SIG-M5 (cell line): ENCODE measurements at places on chromosomes 5 and 9.

GRCh38 chr5:5273976-5274375 lies 133.8 kb downstream of the ADAMTS16 start:
- no peak for DNase-seq

DNA sequence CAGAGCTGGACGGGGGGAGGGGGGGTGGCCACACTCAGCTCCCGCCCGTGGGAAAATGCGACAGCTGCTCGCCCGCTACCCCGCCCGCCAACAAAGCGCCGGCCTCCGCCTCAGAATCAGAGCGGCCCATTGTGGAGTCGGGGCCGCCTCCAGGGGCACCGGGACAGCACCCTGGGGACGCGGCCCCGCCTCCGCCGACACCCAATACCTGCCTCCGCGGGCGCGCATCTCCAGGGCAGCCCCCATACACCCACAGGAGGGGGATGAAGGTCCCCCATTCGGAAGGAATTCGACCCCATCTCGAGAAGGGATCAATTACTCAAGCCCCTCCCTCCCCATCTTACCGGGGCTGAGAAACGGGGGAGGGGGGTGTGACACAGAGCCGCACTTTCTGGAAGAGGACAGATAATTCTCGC lies 1.3 kb downstream of the NOTCH1 start:
- DNase-seq: no peak

DNA sequence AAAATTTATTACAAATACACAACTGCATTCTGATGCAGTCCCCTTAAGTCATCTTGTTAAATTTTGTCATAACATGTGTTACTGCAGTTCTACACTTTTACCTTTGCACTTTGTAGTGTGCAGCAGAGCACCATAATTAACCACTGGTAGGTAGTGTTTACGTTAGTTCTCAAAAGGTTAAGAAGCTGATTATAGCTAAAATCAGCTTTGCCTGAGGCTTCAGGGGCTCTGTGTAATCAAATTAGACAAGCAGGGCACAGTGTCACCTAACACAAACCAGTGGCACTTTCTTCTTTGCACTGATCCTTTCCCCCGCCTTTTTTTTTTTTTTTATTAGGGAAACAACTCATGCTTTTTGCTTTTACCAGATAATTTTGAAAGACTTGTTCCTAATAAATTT lies 26.1 kb downstream of the POU5F2 start:
- DNase-seq: no peak

DNA sequence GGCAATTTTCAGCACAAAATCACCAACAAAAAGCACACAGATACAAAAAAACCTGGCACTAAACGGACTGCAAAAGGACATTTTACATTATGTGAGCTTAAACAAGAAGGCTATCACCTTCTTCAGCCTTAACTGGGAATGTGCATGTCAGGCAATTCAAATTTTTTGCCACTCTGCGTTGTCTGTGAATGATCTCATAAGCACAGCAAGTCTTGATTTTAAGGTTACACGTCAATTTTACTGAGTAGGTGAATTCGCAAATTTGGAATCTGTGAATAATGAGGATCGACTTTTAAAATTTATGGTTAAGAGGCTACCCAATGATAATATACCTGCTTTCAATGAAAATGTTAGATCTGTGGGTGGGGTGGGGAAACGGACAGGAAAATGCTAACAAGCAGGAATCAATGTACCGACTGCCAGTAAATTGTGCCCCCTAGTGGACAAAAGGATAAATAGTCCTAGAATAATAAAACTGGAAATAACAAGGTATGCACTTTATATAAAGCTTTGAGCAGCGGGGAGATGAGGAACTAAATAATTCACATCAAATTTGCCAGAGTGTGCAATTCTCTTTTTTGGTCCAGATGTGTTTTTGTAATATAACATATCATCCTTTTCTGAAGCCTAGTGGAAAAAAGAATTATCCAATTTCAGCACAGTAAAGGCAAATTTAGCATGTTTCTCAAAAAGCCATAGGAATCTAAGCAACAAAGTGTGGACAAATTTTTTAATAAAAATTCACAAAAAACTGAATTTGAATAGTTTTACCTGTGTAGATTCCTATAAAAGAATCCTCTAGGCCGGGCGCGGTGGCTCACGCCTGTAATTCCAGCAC lies 20.5 kb downstream of the EQTN start:
- DNase-seq: no peak

GRCh38 chr9:29976981-29977380 lies 2403.7 kb upstream of the C9orf72 start:
- DNase-seq: no peak

DNA sequence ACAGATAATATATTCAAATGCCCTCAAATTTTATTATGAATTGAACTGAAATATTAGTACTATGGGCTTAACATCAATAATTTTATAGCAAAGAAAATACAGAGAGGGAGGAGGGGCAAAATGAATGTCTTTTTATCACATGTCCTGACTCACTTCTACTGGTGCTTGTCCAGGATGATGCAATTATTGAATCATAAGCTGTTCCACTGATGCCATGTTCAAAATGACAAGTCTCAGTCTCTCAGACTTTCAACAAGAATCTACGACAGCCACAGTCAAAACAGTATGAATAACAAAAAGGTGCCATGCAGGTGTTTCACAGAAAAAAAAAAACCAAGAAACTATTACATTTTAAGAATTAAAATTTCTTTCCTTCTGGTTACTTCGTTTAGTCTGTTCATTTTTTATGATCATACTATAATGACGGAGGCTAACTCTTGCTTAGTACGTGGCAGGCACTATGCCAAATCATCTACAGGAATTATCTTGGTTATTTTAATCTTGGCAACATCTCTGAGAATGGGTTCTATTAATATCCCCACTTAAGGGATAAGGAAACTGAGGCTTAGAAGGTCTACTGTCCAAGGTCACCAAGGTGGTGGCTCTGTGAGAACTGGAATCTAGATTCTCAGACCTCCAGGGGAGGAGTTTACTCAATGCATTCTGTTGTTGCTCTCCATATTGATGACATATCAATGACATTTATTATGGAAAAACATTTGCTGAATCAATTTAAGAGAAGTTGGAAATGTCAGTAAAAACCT lies 61.5 kb downstream of the NR3C1 start:
- no peak for DNase-seq
